ENCODE measurements at places on chromosomes 5 and 9.
A peak's percentile ranks its signal among the peaks of the same experiment; 100 is the strongest.

- no peak for DNase-seq
Observed at GRCh38 chr9:2693056-2693455, 24.3 kb upstream of the KCNV2 start.

DNA sequence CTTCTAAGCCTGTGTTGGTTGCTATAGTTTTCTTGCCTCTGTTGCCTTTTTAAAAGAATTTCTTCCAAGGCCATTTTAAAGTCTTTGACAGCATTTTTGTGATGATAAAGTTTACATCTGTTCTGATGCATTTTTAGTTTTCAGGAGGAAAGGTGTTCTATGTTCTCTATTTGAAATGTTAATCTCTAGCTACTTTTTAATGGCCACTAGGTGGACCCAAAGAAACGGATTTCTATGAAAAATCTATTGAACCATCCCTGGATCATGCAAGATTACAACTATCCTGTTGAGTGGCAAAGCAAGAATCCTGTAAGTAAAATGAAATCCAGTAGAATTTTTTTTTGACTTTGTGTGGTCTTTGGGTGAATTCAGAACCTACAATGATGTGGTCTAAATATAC lies 60.2 kb downstream of the MELK start:
- DNase-seq = no peak

DNA sequence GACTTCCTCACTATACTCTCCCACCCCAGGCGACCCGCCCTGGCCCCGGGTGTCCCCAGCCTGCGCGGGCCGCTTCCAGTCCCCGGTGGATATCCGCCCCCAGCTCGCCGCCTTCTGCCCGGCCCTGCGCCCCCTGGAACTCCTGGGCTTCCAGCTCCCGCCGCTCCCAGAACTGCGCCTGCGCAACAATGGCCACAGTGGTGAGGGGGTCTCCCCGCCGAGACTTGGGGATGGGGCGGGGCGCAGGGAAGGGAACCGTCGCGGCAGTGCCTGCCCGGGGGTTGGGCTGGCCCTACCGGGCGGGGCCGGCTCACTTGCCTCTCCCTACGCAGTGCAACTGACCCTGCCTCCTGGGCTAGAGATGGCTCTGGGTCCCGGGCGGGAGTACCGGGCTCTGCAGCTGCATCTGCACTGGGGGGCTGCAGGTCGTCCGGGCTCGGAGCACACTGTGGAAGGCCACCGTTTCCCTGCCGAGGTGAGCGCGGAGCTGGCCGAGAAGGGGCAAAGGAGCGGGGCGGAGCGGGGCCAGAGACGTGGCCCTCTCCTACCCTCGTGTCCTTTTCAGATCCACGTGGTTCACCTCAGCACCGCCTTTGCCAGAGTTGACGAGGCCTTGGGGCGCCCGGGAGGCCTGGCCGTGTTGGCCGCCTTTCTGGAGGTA lies 2.1 kb downstream of the CA9 start:
- no peak for DNase-seq

DNA sequence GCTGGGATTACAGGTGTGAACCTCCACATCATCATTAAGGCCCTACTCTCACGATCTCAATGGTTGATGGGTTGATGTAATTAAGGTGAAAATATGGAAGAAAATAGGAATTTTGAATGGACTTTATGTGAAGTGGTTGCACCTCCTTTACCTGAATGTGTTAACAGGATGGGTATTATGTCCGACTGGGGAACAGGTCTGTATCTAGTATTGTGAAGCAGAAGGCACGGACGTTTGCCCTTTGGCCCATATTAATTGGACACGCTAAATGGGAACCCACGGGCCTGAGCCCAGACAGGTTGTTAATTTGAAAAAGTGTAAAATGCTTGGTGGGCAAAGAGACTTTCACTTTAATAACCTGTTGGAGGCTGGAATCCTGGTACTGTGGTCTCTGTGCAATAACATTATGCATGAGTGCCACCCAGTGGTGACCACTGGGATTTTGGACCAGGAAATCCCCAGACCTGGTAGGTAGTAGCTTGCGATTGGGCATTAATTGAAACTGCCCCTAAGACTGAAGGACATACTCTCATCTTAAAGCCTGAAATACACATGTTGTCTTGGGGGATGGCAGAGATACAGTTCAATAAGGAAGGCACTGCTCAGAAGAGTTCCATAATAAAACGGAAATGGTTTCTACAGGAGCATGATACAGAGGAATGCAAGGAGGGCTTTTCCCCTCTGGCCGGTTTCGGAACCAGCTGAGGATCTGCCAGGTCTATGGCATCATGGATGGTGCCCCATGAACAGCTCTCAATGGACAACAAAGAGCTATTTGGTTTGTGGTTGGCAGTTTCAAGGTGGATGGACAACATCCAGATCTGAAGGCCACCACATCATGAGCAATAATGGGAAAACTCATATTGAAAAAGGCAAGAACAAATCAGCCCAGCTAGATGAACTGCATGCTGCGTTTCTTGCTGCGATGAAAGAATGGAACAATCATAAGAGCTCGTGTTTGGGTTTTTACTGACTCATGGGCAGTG lies 26.2 kb upstream of the BICD2 start:
- peak; percentile 49 for DNase-seq

- DNase-seq = no peak
Observed at GRCh38 chr5:33850100-33850594, 41.6 kb downstream of the ADAMTS12 start.

All from activated T-helper 9 cell treated with anti-CD3 and anti-CD28 coated beads, Interleukin-2, amount 50 U/mL, for 16 hours (primary cell).